ENCODE measurements at places on chromosomes 1 and 21.

GRCh38 chr21:46416551-46416950 lies 42.1 kb upstream of the DIP2A start:
- DNase-seq, result no peak

DNA sequence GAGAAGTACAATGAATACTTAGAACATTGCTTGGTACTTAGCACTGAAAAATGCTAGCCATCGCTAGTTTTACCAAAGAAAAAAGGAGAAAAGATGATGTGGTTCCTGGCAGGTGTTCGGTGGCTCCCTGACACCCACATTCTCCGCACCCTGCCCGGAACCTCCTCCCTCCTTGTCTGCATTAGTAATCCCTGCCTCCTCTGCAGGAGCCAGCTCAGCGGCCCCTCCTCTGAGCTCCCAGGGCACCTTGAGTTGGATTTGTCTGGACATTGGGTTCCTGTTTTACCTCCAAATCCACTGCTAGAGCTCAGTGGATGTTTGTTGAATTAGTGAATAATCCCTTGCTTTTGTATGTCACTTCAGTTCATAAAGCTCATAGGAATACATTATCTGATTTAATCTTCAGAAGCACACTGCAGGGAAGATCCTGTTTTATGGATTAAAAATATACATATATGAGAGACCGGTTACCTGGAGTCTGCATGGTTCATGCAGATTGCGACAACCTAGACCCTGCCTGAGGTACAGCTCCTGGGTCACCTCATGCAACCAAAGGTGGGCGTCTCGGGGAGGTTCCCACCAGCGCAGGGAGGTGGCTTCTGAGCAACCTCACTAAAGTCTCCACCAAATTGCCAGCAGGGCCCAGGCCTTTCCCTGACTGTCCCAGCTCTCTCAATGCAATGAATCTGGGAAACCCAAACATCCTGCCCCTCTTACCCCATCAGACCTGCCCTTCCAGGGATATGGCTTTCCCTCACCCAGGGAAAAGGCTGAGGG lies 24.2 kb downstream of the PCAT6 start:
- DNase-seq, result no peak

DNA sequence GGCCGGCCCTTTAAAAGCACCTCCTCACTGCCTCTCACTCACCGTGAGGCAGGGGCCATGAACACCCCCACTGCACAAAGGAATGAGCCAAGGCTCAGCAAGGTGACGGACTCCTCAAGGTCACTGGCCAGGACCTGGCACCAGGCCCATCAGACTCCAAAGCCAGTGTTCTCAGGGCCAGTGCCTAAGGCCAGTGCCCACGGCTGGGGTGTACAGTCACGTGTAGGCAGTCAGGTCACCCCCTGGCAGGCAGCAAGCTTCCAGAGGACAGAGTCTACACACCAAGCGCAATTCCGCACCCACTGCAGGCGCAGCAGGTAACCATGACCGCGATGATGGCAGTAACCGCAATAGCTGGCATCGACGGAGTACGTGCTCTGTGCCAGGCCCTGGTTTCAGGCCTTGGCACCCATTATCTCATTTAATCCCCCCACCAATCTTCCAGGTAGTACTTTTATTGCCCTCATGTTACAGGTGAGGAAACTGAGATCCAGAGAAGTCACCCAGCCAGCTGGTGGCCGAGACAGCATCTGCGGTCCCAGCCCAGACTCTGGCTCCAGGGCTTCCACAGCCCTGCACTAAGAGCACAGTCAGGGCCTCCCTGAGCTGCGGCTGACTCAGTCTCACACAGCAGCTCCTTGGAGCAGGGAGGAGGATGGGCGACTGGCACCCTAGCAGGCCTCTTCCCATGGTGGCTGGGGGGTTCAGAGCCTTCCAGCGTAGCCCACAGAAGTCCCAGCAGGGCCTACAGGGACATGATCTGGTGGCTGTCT lies 27.0 kb downstream of the RAP1GAP start:
- DNase-seq, result no peak

DNA sequence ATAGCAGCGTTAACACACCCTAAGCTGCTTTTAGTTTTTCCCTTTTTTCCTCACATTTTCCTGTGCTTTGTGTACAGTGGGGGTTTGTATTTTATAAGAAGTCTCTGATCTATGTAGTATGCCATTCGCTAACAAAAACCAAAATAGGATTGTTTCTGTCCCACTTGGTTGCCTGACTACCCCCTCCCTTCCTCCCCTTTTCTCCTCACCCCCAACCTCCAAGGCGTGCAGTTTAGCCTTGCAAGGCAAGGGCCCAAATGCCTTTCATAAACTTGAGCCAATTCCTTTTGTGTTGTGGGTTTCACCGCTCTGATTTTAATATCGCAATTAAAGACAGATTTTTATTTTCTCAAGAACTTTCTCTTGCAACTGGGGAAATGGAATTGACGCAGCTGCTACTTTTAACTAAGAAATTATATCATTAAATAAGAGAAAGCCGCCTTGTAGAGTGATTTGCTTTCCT lies 276.9 kb downstream of the TM2D1 start:
- DNase-seq, result no peak

Measured in skeletal muscle cell (primary cell).